ENCODE measurements at places on chromosomes 6 and 20.

DNA sequence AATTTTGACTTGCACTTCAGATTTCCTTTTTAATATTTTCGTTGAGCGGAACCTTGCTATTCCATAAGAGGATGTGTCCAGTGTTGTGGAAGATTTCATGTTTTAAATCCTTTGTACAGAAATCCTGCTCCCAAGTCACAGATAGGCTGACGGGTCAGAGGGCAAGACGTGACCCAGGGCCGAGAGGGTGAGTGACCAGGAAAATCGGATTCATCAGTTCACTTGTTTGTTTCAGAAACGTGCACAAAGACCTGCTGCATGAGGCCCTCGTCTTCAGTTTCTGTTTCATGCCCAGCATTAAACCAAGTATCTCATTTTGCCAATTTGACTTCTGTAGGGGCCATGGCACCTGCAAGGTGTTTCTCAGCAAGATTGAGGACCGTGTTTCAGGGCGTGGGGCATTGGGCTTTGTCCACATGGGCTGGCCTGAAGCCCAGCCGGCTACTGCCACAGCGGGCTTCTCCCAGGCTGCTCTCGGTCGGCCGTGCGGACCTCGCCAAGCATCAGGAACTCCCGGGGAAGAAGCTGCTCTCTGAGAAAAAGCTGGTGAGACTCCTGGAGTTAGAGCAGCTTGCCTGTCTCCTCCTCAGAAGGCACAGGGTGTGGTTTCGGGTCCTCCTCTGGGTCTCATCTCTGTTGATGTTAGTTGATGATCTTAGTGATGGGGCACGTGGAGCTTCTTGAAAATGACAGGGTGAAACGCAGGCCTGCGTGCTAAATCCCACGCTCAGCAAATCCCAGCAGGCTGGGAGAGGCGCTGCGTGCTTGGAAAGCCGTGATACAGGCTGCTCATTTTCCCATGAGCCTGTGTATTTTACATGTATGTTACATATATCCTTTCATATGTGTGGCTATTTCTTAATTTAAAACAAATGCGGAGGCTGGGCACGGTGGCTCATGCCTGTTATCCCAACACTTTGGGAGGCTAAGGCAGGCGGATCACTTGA lies 10.5 kb downstream of the MTG2 start:
- DNase-seq = no peak

DNA sequence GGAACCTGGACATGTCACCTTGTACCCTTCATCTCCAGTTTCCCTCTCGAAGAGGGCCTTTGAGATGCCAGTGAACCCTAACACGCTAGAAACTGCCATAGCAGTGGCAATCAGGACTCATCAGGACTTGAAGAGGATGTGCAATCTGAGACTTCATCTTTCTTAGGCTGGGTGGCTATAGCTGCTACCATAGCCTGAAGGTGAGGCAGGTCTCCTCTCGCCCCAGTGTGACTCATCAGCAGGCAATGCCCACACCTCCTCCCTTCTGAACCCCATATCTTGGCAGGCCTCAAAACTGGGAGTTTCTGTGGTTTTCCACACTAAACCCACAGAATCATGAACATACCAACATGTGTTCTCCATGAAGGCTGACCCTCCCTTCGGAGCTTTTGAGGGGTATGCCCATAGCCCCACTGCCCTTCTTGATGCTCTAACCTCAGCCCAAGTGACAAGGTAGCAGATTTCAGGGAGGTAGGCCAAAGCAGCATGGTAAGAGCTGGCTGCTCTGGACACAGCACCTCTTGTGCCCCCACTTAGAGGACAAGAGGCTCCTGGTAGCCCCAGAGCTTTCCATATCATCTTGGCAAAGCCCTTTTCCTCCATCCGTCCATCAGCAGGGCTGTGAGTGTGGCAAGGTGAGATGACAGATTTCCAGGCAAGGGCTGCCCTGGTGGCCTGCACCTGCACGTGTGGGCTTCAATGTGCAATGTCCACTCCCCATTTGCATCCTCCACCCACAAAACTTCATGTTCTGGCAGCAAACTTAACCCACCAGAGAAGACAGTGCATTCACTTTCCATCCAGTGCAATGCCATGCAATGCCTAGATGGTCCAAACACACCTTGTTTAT lies 2.6 kb downstream of the BLCAP start:
- no peak for DNase-seq

DNA sequence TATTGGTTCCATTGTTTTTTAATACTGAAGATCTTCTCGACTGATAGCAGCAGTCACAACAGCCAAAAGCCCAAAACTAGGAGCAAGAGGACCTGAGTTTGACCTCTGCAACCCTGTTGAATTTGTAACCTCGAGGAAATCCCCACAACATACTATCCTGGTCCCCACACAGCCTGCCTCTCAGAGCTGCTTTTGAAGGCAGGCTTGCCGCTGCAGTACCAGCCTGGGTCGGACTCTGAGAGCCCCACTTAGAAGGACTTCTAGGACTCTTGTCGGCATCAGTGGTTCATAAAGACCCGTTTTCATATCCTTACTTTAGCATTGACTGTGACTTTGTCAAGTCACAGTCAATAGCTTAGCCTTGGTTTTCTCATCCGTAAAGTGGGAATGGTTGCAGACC lies 49.3 kb downstream of the EBF4 start:
- DNase-seq = no peak

DNA sequence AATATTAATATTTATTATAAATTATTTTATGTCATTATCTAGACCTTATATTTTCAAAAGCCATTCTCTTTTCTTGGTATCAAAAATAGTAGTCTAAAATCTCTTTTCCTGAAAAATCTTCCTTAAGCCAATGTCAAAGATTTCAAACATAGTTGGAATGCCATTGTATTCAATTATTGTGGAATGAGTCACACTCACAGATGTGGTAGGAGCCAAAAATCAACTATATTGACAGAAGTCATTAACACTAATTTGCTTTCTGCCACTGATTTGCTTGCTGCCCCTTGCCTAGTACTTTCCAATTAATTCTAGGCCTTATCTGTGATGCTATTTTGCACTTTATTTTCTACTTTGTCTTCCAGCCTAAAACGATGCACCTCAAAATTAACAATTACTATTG lies 1326.3 kb upstream of the GJE1 start:
- no peak for DNase-seq

Measured in T1000 (cell line).